ENCODE measurements at places on chromosomes 7 and 10.

DNA sequence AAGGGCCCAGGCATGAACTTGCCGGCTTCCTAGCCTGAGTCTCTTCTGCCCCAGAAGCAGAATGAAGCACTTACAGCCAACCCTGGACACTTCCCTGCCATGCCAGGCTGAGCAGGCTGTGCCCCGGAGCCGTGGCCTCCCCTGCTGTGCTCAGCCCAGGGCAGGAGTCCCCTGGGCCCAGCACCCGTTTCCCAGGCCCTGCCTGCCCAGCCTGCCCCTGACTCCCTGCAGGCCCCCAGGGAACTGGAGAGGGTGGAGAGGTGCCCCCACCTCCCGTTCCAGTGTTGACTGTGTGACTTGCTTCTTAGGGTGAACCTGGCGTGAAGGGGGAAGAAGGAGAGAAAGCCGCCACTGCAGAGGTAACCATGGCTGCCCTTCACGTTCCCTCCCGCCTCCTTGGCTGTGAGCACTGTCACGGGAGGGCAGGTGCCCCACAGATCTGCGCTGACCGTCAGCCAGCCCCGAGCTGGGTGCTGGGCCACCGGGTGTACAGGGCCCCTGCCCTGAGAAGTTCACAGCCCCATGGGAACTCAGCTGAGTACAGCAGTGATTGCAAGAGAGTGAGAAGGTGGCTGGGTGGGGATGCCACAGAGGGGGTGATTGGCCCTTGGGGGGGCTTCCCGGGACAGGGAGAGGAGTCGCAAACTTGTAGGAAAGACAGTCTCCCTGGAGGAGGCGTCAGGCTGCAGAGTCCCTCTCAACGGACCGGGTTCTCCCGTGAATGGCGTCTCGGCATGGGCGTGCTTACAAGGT is 75.9 kb downstream of the MYL10 start:
- no peak for DNase-seq

GRCh38 chr10:124267231-124267885 is 151.4 kb downstream of the OAT start:
- no peak for DNase-seq

DNA sequence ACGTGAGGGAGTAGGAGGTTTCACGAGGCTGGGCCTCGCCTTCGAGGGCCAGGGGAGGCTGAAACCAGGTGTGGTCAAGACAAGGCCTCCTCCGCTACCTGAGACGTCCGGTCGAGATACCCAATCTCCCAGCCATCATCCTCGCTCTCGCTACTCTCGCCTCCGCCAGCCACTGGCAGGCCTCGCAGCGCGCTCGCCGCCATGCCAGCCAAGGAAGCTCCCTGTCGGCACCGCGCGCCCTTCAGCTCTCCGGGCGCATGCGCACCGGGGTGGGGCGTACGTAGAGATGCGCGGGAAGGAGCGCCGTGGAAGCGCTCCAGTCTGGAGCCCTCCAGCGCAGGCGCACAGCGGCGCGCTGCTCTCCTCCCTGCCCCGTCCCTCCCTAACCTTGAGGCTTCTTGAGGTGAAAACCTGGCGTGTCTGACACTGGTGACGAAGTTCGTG is at the start of gene ASZ1:
TSS of gene ASZ1 (minus strand) at position 236 of the 444 bp plus-strand sequence. CDS start at position 203, 33 bp downstream.
- DNase-seq: no peak

DNA sequence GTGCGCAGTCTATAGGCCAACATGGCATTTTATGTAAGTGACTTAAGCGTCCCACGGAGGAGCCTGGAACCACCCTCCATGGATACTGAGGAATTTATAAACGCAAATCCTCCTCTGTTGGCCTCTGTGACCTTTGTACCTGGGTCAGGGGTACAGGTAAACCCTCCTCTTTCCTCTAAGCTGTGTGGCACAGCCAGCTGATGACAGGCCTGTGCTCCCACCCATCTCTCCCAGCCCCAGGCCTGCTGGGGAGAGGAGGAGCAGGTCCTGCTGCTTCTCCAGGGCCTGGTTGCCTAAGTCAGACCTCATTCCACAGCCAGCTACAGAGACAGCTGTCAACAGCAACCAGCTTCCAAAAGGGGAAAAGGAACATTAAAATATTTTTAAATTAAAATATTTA is 5.0 kb downstream of the AVPI1 start:
- no peak for DNase-seq

DNA sequence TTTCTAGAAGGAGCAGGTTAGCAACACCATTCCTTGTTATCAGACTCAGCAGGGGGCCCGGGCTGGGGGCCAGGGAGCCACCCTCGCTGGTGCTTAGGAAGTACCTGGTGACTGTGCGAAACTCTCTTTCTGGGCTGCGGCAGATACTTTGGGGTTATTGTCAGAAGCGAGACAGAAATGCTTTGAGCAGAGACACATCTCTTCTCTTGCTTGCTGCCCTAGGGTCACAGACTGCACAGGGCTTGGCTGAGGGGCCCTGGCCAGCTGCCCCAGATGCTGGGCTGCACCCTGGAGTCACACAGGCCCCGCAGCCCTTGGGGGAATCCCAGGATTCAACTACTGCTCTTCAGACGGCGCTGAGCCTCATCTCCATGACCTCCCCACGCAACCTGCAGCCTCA is 91.9 kb downstream of the WDFY4 start:
- no peak for DNase-seq
